Activated T-cell treated with anti-CD3 and anti-CD28 coated beads, Interleukin-2, amount 50 U/mL, for 48 hours (primary cell): ENCODE measurements at places on chromosomes 11 and 22.

DNA sequence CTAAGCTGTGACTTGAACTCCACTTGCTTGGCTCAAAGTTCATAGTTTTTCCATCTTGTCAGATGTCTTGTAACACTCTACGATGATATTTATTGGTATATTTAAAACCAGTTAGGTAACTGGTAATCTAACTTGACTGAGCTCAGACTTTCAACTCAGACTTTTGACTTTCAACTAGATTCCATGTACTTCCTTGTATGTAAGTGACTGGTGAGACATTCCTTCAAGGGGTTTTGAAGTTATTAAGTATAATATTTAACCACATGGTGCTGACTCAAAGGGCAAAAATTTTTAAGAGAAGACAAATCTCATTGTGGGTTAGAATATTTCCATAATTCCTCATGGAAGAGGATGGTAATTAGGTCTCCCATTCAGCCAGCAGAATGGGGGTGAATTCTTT is 631.3 kb upstream of the ANO5 start:
- DNase-seq: no peak

DNA sequence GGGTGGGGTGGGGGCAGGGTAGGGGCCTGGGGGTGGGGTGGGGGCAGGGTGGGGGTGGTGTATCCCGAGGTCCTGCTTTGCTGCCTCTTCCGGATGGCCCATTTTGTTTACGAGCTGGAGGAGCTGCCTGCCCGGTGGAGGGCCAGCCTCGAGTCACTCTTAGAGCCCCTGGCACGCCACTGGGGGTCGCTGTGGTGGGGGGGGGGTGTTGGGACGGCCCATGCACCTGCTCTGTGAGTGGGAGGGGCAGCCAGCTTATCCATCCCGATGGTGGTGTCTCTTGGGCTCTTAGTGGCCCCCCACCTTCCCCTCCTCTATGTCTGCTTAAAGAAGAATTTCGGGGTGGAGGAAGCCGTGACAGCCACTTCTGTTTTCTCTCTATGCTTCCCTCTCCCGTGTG is 24.6 kb downstream of the MRGPRD start:
- DNase-seq: peak; percentile 36

DNA sequence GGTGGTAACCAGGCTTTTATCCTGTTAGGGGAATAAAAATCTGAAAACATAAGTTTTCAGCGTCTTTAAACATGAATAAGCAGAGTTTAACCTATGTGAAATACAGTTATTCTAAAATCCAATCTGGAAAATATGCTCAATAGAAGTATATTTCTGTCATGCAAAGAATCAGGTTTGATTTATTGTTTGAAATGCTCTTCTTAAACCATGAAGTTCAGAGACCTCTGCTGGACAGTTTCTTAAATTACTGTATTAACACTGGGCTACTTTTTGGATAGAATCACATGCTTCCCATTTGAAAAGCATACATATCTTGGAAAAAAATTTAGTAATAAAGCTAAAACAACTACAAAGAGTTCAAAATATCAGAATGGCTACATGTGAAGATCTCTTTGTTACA is 25.4 kb downstream of the APIP start:
- no peak for DNase-seq

- no peak for DNase-seq
Observed at GRCh38 chr22:47355776-47356510, 593.5 kb downstream of the TBC1D22A start.

- no peak for DNase-seq
Observed at GRCh38 chr11:30462421-30462820, 123.7 kb downstream of the MPPED2 start.

DNA sequence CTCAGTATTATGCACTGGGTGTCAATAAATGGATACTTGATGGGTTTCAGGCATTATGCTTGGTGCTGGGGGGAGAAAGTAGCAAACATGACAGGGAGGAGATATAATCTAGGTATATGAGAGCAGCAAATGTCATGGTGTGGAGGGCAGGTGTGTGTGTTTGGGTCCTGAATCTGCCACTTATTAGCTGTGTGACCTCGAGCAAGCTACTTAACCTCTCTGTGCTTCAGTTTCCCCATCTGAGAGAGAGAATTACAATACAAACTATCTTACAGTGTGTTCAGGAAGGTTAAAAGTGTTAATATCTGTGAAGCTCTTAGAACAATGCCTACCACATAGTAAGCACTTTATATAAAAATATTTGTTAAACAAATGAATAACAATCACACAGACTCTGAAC is 2.8 kb downstream of the SLC22A8 start:
- DNase-seq: no peak

- DNase-seq: no peak
Observed at GRCh38 chr11:102831489-102832440, 11.6 kb downstream of the MMP3 start.

DNA sequence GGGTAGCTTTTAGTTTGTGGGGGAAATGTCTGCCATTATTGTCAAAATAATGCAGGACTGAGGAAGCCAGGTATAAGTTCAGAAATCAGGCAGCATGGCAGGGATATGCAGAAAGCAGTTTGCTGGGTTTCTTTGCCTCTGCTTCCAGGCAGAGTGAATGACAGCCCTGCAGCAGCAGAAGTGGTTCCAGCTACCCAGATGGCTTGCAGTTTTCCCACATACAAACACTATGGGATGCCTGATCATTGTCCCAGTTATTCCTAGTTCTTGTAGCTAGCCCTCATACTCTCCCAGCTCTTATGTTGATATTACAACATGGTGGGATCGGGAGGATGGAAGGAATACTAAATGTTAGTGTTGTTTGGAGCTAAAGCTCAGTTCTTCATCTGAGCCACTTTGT is 2.8 kb upstream of the DIXDC1 start:
- DNase-seq: no peak

DNA sequence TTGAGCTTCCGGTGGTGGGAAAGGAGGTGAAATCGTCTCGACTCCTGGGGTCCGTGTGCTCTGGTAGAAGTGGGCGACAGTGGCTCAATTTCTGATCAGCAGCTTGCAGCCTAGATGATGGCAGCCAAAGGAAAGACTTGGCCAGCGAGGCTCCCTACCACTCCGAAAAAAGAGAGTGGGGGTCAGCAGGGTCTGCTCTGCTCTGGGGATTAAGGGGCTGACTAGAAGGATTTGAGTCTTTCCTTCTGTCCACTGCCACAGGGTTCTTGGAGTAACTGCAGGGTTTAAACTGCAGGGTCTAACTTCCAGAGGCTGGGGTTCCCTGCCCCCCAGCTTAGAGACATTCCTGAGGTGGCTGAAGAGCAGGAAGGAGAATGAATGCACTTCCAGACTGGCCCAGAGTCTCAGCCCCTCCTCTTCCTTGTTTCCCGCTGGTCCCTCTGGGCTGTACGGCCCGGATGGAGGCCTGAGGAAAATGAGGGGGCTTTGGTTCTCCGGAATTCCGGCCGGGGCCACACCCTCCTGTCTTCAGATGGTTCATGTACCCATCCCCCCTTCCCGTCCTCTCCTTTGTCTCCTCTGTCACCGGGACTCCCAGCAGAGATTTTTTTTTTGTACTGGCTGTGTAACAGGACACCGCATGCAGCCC is 907 bp downstream of the SERPINH1 start:
- DNase-seq: no peak
